GM19239 (cell line): ENCODE measurements at places on chromosomes 5 and 9.

GRCh38 chr9:125161284-125161918 is 18.1 kb upstream of the SCAI start:
- DNase-seq: no peak

- DNase-seq: no peak
Measured at GRCh38 chr5:150064681-150065220, 21.6 kb downstream of the CSF1R start.

GRCh38 chr5:77935506-77936364 is 159.6 kb upstream of the TBCA start:
- DNase-seq: peak; percentile 16

- DNase-seq: no peak
Measured at GRCh38 chr9:101498323-101498722, 35.3 kb upstream of the RNF20 start.

DNA sequence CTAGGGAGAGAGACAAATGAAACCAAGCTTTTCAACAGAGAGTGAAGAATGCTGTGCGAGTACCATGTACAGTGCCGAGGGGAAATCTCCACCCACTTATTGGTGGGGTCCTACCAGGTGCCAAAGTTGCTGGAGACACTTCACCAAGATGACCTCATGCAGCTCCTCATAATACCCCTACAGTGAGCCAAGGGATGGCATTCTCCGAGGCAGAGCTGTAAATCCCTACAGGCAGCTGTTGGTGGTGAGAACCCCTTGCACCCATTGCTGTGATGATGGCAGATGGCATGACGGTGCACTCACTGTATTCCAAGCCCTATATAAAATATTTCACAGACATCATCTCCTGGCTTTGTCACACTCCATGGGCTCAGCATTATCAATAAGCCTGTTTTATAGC is 464.9 kb downstream of the SPOCK1 start:
- DNase-seq: no peak

- DNase-seq: no peak
Measured at GRCh38 chr5:116621599-116621998, 47.0 kb upstream of the SEMA6A start.

- no peak for DNase-seq
Measured at GRCh38 chr5:10699987-10700386, 61.0 kb downstream of the DAP start.

DNA sequence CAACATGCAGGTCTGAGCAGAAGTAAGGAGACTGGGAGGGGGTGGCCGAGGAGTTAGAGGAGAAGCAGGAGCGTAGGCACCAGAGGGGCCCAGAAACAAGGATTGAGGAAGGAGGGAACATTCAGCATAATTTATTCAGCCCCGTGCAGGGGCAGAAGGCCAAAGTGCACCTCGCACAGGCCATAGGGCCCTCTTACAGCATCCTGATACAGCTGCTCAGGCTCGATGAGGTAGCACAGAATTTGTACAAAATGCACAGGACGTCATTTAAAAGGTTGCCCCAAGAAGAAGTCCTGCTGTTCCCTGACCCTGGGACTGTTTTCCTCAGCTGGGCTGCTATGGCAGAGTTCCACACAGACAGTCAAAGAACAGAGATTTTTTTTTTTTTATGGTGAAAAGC is 2.1 kb upstream of the GRM6 start:
- no peak for DNase-seq

- DNase-seq: no peak
Measured at GRCh38 chr9:109770101-109770500, 9.9 kb upstream of the PALM2AKAP2 start.

GRCh38 chr9:75454043-75454442 is 365.7 kb downstream of the OSTF1 start:
- DNase-seq: no peak

GRCh38 chr9:78519786-78520185 is 222.9 kb downstream of the PSAT1 start:
- no peak for DNase-seq

- no peak for DNase-seq
Measured at GRCh38 chr5:61505281-61505680, 173.2 kb downstream of the ZSWIM6 start.

GRCh38 chr9:88544245-88544644 is 9.3 kb downstream of the NXNL2 start:
- no peak for DNase-seq

DNA sequence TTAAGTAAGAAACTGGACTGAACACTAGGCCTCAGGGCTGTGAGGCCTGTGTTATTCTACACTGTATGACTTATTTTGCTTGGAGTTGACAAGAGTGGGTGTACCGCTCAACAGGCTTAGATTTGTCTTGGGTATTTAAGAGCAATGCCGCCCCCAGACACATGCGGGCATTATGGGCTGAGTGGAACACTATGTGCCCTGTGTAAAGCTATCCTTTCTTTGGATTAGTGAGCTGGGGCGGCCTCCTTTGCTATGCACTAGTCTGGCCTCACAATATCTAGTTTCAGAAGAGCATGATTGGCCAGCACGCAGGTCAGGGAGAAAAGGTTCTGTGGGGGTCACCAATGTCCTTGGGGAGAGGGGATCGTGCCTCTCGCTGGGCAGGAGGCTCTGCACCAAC is 206.3 kb upstream of the GDNF start:
- DNase-seq: no peak

DNA sequence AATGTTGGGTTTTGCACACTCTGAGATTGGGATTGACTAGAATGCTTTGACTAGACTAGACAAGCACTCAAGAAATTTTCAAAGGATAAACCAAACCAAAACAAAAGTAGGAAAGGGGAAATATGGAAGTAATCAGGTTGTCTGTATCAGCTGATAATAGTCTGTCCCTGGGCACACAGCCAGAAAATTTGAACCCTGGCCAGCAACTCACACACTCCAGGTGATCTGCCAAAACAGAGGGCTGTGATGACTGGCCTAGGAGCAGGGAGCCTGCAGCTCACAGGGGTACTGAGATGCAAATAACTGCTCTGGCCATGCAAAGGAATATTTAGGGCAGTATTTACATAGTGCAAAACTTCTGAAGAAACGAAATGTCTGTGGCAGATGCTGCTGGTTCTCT is 112.3 kb upstream of the SMIM23 start:
- no peak for DNase-seq

DNA sequence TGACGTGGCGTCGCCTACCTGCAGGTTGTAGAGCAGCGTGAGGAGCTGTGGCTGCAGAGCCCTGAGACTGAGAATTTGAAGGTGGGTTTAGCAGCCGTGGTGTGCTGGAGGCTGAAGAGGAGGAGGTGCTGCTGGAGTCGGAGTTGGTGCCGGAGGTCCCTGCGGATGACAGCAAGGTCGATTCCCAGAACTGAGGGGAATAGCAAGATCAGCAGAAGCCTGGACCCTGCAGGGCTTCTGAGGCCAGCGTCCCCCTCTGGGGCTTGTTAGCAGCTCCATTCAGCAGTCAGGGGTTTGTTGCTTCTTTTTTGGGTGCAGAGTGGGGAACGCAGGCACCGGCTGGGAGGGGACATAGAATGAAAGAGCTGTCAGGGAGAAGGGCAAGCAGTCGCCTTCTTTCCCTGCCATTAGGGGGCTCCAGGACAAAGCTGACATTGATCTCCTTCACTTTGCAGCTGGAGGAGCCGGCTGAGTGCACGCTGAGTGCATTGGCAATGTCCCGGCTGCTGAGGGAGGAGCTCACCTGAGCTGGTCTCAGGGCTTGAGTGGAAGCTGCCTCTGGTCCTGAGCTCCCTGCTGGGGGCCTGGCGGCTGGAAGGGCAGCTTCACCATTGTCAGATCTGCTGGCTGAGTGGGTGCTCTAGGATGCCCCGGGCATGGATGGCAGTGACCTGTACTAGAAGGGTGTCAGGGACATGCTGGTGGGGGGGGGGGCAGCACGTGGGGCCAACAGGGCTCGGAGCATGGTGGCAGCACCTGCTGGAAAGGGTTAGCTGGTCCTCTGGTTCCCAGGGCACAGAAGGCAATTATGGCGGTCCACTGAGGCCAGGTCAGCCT is 20.8 kb downstream of the OBP2B start:
- DNase-seq: no peak

DNA sequence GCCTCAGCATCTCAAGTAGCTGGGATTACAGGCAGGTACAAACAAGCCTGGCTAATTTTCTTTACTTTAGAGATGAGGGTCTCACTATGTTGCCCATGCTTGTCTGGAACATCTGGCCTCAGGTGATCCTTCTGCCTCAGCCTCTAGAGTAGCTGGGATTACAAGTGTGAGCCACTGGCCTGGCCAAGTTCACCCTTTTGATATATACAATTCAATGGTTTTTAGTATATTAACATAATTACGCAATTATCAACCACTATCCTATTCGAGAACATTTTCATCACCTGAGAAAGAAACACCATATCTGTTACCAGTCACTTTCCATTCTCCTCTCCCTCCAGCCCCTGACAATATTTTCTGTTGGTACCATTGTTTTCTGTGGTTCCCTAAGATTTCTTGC is 3.7 kb upstream of the CDC23 start:
- no peak for DNase-seq

DNA sequence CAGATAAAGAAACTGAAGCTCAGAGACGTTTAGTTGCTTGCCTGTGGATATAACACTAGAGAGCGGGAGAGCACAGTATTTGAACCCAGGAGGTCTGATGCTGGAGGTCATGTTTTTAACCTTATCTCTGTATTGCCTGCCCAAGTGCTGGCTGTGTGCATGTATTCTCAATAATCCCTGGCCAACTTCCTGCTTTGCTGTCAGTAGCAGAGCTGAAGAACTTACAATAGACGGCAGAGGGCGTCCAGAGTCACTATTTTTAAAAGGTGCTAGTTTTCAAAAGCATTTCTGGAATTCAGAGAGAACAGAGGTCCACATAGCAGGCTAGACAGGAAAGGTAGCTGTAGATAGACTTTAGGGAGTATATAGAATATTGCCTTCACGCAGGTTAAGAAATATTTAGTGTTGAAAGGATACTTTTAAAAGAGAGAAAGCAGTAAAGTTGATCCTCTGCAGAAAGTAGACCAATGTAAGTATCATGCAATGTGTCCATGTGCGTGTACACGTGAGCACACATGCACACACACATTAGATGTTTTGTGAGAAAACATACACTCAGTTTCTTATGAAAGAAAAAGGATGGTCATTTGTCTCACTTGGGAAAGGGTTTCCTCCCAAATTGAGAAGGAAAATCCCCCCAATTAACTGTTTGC is 46.3 kb downstream of the PTCD2 start:
- peak; percentile 29 for DNase-seq

- DNase-seq: no peak
Measured at GRCh38 chr5:33761139-33761538, 130.7 kb downstream of the ADAMTS12 start.

- DNase-seq: no peak
Measured at GRCh38 chr5:128574041-128574440, 36.0 kb upstream of the FBN2 start.

DNA sequence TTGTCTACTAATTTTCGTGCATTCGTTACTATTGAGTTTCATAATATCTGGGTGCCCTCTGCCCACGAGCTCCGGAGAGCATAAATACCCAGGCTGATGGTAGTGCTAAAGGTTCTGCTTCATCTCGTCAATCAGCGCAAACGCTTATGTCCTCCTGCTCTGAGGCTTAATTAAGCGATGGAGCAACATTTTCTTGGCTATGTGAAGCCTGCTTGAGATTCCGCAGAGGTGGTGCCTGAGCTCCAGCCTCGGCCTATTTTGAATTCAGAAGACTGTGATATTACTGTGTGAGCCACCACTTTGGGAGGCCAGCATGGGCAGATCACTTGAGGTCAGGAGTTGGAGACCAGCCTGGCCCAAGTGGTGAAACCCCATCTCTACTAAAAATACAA is 44.8 kb downstream of the ANXA2R start:
- no peak for DNase-seq

GRCh38 chr9:124384846-124385245 is 30.4 kb downstream of the PSMB7 start:
- no peak for DNase-seq

- no peak for DNase-seq
Measured at GRCh38 chr5:4570047-4570995, 569.8 kb upstream of the ADAMTS16 start.

DNA sequence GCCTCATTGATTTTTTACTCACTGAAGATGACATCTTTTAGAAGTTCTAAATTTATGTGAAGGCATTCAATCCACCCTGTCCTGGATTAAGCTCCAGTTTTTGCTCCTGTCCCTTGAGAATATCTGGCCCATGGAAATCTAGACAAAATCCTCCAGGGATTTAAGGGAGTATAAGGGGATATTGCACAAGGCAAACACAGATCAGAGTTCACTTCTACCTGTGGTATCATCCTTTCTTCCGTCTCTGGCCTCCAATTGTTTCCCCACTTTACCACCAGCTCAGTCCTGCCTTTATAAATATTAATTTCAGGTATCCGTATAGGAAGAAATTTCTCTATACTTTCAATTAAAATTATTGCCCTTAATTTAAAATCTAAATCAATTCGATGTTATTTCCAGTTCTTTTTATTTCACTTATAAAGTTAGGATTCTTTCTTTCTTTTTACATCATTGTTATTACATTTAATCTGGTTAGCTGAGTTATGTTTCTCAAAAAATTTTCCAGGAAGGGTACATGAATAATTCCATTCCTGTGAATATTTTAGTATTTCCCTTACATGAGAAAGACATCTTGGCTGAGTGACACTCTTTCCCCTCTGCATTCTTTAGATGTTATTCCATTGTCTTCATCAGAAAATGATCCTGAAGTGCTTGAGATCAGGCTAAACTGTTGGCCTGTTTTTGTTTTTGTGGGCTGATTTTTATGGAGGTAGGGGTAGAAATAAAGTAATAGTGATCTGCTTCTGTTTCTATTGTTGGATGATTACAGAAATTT is 194.3 kb upstream of the MAP3K1 start:
- no peak for DNase-seq

GRCh38 chr5:179731791-179732411 is 721 bp upstream of the MAML1 start:
- peak; percentile 10 for DNase-seq

DNA sequence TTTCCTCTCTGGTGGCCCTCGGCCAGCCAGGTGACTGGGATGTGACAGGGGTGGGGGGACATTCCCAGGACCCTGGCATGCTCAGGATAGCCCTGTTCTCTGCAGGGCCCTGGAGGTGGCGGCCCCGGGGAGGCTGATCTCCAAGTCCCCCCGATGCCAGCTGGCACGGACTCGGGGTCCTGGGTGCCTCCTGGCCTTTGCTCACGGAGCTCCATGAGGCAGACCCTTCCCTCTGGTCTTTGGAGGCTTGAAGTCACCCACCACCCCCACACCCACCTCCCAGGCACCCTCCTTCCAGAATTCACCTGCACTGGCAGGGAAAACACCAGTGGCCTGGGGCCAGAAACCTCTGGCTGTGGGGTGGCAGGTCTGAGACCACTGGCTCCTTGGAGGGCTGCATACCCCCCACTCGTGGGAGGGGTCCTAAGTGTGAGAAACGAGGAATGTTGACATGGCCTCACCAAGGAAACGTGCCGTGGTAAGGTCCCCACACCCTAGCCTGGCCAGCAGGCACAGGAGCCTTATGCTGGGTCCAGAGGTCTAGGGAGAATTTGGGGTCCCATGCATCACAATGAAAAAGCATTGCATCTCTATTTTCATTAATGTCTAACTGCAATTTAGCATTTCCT is 130.8 kb upstream of the FAM120A start:
- no peak for DNase-seq

DNA sequence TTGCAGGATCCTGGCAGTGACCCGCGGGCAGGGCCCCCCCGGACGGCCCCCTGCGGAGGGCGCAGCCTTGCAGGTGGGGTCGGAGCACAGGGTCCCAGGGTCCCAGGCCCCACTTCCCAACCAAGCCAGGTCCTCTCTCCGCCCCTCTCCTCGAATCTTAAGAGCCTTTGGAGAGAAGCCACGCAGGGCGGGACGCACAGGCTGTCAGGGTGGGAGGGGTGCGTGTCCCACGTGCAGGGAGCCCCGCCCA is 18.4 kb upstream of the EGFL7 start:
- no peak for DNase-seq
